ENCODE measurements at places on chromosomes 7 and 10.
A peak's percentile ranks its signal among the peaks of the same experiment; 100 is the strongest.

DNA sequence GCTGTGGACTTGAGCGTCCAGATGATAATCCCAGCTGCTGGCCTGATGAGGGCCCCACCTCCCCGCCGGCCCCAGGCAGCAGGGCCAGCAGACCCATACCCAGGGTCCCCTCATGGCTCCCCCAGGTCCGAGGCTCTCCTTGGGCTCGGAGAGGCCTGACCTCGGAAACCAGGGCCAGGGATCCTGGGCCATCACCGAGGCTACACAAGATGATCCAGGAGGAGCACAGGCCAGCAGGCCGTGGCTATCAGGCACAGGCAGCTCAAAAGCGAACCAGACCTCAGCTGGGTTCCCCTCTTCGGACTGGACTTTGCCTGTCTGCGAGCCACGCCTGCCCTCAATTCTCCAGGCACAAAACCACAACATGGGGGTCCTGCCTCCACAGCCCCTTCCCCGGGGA lies 17.4 kb downstream of the PDGFA start:
- DNase-seq, result no peak

DNA sequence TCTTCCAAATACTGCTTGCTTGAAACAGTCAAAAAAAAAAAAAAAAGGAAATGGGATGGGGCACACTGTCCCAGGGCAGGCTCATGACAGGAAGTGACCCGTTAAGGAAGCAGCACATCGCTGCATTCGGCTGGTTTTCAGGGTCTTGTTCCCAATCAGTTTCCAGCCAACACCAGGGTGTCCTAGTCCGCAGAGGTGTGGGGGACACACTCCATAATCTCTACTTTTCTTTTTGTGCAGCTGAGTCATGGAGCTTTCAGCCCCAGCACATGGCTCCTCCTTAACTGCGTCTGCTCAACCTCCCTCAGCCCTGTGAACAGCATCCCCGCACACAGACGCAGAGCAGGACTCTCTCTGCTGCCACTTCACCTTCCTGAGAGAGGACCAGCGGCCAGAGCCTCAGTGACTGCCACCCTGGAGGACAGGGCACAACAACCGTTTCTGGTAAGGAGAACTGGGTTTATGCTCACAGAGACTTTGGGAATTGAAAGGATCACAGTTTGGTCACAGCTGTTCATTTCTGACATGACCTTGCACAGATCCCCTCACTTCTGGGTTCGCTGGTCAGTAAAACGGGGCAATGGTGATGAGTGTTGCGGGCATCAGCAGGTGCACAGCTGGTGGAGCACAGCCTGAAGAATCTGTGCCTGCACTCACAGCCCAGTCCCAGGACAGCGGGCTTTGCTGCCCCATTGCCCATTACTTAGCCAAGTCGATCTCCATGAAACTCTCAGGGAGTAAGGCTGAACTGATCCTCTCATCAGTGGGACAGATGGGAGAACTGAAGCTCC lies at the start of gene GIMAP5:
Gene GIMAP5 (plus strand): TSS at position 154 of the 791 bp plus-strand sequence. CDS start 3,467 bp downstream, outside the sequence.
- no peak for DNase-seq

DNA sequence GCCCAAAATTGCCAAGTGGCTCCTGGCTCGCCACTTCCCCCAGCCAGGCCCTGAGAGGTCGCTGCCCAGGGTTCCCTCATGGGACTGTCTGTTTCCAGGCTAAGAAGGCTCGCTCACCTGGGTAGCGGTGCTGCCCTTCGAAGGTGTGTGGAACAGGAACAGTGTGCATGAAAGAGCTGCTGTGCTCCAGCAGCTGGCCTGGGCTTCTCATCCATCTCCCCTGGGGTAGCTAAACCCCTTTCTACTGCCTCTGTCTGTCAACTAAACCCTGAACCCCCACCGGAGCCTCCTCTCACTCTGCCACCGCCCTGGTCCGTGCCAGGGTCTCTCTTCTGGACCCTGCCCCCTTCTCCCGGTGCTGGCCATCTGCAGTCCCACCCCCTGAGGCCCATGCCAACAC lies 152.9 kb downstream of the EBF3 start:
- DNase-seq, result no peak

DNA sequence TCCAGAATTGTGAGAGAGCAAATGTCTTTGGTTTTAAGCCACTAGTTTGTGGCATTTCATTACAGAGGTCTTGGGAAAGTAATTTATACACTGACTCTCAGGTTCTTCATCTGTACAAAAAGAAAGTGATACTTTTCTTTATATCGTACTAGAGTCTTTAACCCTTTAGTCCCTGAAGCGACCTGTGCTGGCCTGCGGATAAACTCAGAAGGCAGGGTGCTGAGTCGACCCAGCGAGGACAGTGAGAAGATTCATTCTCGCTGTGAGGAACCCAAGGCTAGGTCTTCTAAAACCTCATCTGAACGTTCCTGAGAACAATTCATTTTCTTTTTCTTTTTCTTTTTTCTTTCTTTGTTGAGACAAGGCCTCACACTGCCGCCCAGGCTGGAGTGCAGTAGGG lies 514.2 kb upstream of the MGMT start:
- DNase-seq, result no peak

DNA sequence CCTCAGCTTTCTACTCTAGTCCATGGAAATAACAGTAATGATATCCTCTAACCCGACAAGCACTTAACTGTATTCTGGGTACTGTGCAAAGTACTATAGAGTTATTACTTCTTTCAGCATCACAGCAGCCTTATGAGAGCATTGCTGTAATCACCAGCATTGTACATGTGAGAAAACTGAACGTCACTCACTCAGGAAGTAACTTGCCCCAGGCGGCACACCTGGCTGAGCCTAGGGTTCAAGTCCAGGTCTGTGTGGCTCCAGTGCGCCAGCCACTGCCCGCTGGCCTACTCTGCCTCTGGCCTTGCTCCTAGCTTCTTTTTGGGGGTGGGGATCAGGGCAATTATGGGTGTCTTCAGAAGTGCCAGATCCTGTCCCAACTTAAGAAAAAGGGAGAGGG lies 50.5 kb downstream of the ZMIZ1 start:
- DNase-seq, result no peak

DNA sequence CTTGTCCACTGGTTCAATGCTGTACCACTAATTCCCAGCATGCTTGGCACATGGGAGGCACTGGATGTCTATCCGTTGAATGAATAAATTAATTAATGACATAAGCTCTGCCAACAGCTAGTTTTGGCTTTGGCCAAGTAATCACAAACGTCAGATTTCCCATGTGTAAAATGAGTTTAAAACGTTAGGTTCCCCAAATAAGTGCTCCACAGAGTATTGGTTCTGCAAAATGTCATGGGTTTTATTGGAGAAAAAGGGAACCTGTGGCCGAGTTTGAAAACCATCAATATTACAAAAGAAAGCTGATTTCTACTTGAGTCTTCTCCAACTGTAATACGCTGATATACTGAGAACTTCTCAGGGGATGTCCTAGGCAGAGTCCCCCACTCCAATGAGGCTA lies 23.2 kb downstream of the ELMO1 start:
- no peak for DNase-seq

GRCh38 chr10:121260377-121260776 lies 337.9 kb downstream of the FGFR2 start:
- DNase-seq, result no peak

DNA sequence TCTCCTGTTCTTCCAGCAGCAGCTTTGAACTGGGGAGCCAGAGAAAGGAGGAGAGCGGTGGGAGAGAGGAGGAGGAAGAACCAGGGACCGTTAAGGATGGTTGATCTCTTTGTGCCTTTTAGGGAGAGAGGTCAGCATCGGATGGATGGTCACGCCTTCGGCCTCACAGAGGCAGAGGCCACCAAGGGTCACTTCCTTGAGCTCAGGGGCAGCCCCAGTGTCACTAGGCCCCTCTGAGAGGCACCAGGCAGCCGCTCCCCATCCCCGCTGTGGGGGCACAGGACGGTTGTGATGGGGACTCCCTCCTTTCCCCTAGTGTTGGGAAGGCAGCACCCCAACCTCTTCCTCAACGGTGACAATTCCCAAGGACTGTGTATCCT lies 121.4 kb downstream of the DNAJB6 start:
- no peak for DNase-seq

DNA sequence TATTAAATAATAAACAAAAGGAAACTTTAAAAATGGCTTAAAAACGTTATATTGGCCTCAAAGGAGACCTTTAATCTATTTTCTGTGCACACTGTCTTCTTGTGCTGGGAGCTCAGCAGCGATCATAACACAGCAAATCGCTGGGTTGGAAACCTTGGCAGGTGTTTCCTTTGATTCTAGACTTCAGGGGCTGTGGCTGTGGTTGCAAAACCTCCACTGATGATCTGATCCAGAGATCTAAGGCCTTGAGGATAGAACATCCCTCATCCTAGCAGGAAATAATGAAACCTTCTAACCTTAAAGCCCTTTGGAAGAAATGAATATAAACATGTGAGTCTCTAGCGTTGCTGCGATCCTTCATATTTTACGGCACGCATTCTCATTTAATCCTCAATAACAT lies 29.8 kb downstream of the CDHR3 start:
- no peak for DNase-seq

- no peak for DNase-seq
These were observed 904 bp upstream of the CCDC7 start for GRCh38 chr10:32445036-32445435.

DNA sequence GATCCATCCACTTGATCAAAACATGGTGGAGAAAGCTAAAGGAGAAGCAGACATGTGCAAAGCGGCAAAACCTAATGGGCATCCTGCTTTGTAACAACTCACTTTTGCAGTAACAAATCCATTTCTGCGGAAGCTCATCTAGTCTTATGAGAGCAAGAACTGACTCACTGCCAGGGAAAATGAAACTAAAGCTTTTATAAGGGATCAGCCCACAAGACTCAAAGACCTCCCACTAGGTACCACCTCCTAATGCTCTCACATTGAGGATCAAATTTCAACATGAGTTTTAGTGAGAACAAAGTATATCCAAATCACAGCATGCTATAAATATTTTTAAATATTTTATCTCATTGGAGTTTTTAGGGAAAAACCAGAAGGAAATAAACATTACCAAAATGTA lies 120.1 kb upstream of the GNAI1 start:
- no peak for DNase-seq

GRCh38 chr10:17413876-17414275 lies 40.5 kb downstream of the ST8SIA6 start:
- DNase-seq, result no peak

DNA sequence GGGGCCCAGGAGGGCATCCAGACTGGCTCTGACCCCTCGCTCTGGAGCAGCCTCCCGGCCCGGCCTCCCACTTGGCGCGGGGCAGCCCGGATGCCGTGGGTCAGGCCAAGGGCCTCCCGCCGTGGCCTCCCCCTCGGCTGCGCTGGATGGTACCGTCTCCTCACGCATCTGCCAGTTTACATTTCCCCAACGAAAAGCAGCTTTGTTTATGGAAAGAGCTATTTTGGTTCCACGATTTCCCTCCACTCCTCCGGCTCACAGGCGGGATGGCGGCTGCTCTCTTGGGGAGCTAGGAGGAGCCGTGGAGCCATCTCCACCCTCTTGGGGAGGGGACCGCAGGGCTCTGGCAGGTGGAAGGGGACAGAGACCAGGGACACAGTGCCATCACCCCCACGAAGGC lies 93.2 kb upstream of the MYL10 start:
- no peak for DNase-seq

DNA sequence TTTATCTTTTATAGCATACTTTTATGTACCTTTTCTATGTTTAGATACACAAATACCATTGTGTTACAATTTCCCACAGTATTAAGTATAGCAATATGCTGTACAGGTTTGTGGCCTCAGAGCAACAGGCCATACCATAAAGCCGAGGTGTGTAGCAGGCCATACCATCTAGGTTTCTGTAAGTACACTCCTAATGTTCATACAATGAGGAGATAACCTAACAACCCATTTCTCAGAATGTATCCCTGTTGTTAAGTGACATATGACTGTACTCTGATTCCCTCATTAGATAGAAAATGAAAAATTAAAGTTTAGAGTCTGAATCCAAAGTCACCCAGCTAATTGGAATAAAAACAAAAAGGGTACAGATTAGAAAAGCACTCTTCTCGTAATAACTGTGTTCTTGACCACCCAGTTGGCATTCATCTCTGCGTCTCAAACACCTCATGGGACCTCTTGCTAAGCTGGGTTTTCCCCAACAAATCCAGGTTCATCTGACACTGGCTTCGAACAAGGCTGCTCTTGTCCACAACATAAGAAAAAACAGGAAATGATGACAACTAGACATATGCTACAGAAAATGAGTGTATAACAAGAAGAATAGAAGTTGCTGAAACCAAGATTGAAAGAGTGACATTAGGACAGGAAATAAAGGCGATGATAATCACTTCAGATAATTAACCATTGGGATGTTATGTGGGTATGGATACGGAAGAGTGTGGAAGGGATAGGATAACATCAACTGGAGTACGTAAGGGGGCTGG lies 1.4 kb downstream of the NDUFB8 start:
- DNase-seq, result no peak

- DNase-seq, result no peak
These were observed 739.0 kb upstream of the GALNT17 start for GRCh38 chr7:70392877-70393435.

DNA sequence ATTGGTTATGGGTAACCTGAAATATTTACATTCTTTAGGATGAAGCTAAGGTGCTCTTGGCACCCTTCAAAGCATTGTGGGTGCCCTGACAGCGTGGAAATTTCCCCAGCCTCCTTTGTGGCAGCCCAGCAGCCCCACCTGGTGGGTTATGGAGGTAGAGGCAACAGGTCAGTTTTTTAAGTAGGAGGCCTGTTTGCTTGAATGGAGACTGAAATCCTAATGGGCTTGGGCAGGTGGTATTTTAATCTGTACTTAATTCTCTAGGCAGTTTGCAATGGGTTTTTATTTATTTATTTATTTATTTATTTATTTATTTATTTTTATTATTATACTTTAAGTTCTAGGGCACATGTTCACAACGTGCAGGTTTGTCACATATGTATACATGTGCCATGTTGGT lies 139.4 kb downstream of the EPC1 start:
- DNase-seq, result peak; percentile 72

DNA sequence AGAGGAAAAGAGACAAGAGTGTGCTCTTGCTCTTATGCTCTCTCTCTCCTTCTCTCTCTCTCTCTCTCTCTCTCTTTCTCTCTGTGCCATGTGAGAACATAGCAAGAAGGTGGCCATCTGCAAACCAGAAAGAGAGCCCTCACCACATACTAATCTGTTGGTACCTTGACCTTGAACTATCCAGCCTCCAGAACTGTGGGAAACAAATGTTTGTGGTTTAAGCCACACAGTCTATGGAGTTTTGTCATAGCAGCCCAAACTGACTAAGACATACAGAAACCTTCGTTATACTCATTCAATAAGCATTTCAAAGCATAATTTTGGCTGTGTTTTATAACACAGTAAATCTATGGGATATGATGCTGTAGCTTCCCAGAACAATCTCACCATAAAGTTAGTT lies 56.4 kb upstream of the PLPP4 start:
- DNase-seq, result no peak

- no peak for DNase-seq
These were observed 102.6 kb downstream of the SH3PXD2A start for GRCh38 chr10:103752680-103753248.

GRCh38 chr10:104139221-104139620 lies 17.2 kb downstream of the SFR1 start:
- DNase-seq, result no peak
